ENCODE measurements at places on chromosomes 3 and 15.
A peak's percentile ranks its signal among the peaks of the same experiment; 100 is the strongest.

GRCh38 chr3:175326041-175326440 lies 466.9 kb downstream of the NAALADL2 start:
- no peak for DNase-seq

GRCh38 chr3:174869448-174869847 lies 10.3 kb downstream of the NAALADL2 start:
- DNase-seq = no peak

GRCh38 chr3:139906418-139906817 lies 28.6 kb upstream of the CLSTN2 start:
- DNase-seq = no peak

DNA sequence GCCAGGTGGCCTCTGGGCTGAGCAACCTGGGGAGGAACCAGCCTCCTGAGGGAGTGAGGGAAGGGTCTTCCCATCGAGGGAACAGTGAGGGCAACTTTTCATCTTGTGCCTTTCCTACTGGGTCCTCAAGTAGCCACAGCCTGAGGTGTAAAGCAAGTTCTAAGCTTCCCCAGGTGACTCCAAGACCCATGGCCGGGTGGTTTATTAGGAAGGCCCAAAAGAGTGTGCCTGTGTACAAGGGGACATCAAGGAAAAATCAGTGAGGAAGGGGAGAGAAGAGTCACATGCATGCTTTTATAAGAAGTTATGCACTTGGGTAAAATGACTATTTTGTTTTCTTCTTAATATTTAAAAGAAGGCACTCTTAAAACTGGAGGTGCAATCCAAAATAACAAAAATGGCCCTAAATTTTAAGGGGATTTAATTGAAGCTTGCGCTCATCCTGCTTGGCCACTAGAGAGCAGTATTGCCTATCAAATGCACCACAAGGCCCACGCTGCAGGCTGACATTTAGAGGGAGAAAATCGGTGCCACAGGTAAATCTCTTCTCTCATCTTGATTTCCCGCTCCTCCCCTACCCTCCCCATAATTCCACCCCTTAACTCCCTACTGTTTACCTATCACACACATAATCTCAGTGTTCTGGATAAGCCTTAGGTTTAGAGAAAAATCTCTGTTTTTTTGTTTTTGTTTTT lies 6.7 kb downstream of the NANOGP8 start:
- peak; percentile 50 for DNase-seq

DNA sequence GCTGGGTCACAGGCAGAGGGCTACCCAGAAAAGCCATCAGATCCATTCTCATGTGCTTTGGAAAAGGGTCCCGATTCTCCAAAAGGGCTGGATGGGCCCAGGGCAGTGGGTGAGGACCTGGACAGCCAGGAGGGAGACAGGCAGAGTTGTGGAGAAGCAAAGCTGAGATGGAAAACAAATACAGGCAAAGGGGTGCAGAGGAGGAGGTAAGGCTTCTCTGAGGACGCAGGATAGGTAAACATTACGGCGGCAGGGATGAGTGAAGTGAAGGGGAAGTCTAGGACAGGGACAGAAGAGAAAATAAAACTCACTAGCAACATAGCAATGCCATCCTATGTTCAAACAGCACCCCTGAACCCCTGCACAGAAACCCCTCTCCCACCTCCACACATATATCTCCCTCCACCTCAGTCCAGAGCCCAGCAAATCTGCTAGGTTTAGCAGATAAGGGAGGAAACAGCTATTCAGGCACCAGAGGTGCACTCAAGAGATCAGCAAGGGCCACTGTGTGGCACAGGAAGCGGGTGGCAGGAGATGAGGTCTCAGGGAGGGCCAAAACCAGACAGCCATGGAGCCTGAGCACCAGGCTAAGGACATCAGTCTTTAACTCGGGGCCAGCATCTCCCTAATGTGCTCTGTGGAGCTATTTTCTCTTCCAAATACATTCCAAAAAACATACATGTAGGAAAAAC lies 51.3 kb downstream of the HOMER2 start:
- no peak for DNase-seq

DNA sequence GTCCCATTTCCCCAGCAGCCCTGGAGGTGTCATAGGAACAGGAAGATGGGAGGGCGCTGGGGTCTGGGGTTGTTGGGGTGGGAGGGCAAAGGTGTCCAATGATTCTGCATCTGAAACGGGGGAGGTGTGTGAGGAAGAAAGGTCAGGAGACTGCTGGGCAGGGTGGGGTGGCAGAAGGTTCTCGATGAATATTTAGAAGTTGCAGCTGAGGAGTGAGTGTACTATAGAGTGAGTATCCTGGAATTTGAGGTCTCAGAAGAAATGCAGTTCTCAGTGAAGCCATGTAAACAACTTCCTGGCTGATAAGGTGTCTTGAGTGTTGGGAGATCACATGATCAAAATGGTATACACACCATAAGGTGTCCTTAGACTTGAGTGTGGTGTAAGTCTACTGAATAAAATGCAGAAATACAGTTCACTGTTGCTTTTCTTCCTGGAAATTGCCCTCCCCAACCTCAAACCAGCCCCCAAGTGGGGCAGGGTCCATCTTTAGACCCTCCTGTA lies 9.9 kb downstream of the B3GNT5 start:
- no peak for DNase-seq

DNA sequence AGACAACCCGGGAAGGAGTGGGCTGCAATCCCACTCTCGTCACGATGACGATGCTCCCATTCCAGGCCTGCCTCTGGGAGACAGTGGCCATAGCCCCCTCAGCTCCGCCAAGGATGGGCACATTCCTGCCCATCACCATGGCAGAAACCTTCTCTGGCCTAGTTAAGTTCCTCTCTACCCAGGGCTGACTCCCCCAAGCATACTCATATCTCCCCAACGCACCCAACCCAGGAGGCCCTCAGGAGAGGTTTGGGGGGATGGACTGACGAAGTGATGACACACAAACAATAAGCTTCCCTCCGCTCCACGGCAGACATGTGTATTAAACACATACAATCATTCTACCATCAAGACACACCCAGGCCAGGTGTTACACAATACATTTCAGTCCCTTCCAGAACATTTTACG lies 60.1 kb downstream of the VGLL4 start:
- DNase-seq = no peak

- no peak for DNase-seq
Observed at GRCh38 chr3:151871639-151872468, 1.6 kb upstream of the SUCNR1 start.

- peak; percentile 56 for DNase-seq
Observed at GRCh38 chr3:38131621-38132369, 5.1 kb downstream of the ACAA1 start.

DNA sequence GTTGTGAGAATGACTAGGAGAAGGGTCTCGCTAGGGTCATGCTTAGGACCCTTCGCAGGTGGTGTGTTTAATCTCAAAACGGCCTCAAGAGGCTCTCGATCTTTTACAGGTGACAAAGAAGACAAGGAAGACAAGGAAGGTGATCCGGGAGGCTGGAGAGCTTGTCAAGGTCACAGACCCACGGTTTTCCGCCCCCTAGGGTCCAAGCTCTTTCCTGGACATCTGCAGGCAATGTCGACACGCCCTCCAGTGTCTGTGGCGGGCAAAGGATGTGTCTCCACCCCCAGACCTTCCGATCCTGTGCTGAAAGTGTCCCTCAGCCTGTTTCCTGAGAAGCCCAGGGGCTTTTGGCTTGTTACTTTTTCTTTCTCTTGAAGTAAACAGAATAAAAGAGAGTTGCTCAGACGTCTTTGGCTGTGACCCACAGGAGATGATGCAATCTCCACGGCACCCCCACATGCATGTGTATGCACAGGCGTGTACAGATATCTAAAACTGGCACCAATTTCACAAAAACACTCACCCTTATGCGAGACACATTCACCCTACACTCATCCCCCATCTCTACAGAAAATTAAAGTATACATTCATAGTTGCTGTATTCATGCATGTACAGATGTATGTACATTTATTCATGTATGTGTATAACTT lies 108.8 kb downstream of the KLF13 start:
- DNase-seq = peak; percentile 54

- DNase-seq = peak; percentile 75
Observed at GRCh38 chr15:91302588-91303439, 202.8 kb downstream of the SV2B start.

DNA sequence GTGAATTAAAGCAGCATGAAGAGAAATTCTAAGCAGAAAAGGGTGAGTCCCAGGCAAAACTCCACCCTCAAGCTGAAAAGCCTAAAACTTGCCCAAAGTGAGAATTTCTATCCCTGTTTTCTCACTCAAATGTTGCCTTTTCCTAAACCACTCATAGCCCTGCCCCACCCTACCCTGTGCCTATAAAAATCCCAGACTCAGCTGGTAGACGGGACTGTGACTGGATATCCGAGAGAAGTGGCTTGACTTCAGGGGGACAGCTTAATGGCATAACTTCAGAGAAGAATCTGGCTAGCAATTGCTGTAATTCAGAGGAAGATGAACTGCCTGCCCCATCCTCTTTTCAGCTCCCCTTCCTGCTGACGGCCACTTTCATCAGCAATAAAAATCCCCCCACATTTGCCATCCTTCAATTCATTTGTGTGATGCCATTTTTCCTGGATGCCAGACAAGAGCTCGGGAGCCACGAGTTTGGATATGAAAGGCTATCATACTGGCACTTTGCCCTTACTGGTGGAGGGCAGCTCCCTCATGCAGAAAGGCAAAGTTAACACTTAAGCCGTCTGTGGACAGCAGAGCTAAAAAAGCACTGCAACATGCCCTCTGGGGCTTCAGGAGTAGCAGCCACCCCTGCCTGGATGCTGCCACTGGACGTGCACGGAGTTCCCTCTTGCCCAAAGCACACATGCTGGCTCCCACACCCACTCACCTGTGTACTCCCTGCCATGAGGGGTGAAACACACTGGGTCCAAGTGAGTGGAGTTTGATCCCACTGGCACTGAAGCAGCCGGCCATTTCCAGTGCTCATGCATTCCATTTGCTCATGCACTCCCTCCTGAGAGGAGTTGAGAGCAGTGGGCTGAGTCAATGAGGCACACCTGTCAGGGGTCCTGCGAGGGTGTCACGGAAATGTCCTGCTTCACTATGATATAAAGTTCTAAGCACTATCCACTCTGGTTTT lies 670.6 kb downstream of the PLOD2 start:
- no peak for DNase-seq

DNA sequence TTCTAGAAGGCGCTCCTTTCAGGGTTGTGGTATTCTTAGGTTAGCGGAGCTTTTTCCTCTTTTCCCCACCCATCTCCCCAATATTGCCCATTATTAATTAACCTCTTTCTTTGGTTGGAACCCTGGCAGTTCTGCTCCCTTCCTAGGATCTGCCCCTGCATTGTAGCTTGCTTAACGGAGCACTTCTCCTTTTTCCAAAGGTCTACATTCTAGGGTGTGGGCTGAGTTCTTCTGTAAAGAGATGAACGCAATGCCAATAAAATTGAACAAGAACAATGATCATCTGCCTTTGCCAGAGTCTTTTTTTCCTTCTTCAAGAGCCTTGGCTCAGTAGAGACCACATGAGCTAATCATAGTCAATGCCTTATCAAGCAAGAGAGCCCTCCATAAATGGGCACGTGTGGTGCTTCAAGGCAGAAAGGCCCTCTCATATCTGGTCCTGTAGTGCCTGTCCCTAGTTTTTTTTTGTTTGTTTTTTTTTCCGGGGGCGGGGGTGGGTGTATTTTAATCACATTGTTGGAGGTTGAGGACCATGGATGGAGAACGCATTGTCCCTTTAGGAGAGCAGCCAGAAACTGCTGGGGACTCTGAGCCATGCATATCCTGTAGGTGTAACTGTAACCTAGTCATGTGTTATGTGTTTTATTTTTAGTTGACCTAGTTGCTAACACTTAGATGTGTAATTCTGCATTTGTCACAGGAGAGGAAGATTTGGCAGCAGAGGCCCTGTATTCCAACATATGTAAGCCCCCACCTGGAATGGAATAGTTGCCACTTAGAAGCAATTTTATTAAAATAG lies 64.7 kb upstream of the ACAD9 start:
- no peak for DNase-seq
